Stimulated activated CD4-positive, alpha-beta T cell treated with anti-CD3 and anti-CD28 coated beads, Interleukin-1b, Interleukin-23, amount 100 ng/mL, for 1 hour (primary cell): ENCODE measurements at places on chromosomes 7 and 10.

DNA sequence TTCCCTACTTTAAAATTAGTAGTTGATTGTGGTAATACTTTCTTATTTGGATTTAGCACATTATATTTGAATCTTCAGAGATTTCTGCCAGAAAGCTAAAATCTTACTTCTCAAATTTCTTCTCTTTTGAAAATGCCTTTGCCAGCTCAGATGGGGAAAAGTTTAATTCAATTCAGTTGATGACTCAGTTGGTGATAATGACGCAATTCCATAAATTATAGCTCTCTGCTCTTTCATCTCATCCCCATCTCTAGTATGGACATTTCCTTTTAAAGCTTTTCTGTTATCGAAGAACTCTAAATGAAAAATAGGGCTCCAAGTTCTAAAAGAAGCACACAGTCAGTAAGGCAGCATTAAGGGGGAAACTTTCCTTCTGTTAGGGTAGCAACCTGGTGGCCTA is 25.5 kb downstream of the RNLS start:
- no peak for DNase-seq

- no peak for DNase-seq
Measured at GRCh38 chr7:28753613-28754012, 204.5 kb downstream of the TRIL start.

- DNase-seq: no peak
Measured at GRCh38 chr7:114943530-114943929, 21.6 kb downstream of the MDFIC start.

GRCh38 chr7:141533149-141533949 is 17.9 kb upstream of the AGK start:
- no peak for DNase-seq

DNA sequence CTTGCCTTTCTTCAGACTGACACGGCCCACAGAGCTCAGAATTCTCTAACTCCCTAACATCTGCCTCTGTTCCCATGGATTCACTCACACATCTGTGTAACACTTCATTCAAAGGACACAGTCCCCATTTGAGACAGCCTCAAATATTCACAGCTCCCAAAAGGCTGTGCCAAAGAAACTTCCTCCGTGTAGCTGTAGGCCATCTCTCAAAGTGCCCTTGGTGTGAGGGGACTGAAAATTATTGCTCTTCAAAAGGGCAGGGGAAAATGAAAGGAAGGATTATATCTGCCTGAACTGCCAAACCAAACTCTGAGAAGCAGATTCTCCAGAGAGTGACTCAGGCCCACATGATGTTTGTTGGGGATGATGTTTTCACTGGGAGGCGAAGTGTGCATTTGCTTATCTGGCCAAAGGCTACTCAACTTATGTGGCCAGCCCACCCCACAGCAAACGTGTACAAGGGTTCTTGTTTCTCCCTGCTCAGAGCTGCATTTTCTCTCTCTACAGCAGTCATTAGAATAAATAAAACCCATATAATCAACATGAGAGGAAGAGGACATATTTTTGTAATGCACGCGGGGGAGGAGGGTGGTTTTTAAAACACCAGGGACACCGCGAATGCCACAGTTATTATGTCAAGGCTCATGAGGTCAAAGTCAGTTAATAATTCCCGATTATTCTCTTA is 302.4 kb upstream of the NFE2L3 start:
- no peak for DNase-seq

DNA sequence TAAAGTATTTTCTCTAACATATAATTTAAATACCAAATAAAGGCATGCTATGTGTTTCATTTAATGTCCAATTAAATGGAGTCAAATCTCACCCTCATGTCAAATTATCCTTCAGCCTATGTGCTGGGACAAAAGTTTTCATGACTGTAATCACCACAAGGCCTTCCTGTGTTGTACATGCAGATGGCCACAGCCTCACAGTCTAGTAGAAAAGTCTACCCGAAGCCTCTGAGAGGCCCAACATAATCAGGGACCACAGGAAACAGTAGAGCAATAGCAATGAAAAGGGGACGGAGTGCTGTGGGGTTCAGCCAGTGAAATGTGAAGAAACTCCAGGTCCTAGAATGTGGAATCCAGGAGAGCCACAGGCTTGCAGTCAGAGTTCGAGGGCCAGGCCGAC is 140.2 kb upstream of the KLF6 start:
- DNase-seq: no peak

DNA sequence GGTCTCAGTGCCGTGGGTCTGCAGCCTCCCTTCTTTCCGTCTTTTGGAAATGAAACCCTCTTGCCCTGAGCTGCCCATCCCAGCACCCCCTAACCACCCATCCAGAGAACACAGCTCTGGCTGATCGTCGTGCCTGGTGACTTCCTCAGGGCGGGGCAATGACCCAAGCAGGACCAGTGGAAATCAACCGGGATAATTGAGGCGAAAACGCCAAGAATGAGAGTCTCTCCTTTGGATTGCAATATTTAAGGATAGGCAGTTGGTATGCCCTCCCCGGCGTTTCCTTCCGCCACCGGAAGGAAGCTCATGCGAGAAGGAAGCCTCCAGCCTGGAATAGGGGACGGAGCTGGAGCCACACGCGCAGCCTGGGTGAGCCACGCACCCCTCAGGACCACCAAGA is 73.7 kb upstream of the PFKP start:
- DNase-seq: no peak

DNA sequence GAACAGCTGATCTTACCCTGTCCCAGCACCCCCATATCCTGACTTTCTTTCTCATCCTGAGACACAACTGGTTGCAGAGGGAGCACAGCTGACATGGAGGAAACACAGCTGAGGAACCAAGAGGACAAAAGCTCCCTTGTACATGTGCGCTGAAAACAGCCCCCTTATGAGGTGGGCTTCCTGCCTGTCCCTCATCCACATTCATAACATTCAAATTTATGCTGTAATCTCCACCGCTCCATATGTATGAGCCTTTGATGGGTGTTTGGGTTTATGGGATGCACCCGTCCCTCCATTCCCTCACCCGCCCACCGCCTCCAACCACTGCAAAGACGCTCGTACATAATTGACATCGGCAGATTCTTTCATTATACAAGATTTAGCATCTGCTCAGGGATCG is 49.6 kb upstream of the BTRC start:
- no peak for DNase-seq

GRCh38 chr10:120644556-120645410 is 187.8 kb downstream of the PLPP4 start:
- DNase-seq: no peak

DNA sequence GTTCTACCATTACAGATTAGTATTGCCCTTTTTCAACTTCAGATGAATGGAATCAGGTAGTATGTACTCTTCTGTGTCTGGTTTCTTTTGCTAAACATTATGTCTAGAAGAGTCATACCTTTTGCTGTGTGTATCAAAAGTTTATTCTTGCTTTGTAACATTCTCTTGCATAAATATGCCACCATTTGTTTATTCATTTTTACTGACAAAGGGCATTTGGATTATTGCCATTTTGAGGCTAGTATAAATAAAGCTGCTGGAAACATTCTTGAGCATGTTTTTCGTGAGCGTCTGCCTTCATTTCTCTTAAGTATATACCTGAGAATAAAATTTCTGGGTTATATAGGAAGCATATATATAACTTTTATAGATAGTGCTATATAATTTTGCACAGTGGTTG is 121.7 kb upstream of the CSTF2T start:
- DNase-seq: no peak

- no peak for DNase-seq
Measured at GRCh38 chr7:131508754-131509486, 47.5 kb downstream of the PODXL start.

DNA sequence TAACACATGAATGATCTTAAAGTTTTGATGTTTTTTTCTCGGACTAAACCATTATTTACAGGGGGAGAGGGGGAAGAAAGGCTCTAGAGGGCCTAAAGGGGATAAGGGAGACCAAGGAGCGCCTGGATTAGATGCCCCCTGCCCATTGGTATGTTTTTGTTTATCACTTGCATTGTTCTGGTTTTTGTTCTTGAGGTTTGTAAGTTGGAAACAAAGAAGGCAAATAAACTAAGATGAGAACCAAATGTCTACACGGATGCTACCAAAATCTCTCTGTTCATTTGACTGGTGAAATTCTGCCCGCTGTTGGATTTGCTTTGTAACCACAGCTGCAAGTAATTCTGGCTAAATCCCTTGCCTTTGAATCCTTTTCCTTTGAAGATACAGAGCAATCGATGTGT is 99.8 kb upstream of the MACROH2A2 start:
- no peak for DNase-seq
